Cardiac muscle cell (in vitro differentiated cells and primary cell): ENCODE measurements at places on chromosomes 1 and 21.

DNA sequence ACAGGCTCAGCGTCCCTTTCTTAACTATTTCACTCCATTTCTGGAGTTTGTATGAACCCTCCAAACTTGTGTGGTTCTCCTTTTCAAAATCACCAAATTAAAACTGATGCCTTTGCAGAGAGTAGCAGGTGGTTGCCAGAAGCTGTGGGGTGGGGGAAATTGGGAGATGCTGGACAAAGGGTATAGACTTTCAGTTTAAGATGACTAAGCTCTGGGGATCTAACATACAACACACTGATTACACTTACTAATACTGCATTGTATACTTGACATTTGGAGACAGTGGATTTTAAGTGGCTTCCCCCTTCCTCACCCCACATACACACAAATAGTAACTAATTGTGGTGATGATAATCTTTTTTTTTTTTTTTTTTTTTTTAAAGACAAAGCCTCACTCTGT lies 11.1 kb upstream of the SCYL3 start:
- no peaks in the 10 kb centered on the region for H3K27me3 ChIP-seq
- H3K36me3 ChIP-seq: no peaks in the 10 kb centered on the region
- H3K27ac ChIP-seq: no peak overlapping the region
- H3K4me3 ChIP-seq: no peak overlapping the region
- no peak for DNase-seq

- no peaks in the 10 kb centered on the region for H3K4me1 ChIP-seq
- no peaks in the 10 kb centered on the region for H3K27me3 ChIP-seq
- peak; percentile 88 for DNase-seq
- H3K4me3 ChIP-seq: no peak overlapping the region
- no peaks in the 10 kb centered on the region for H3K36me3 ChIP-seq
Observed at GRCh38 chr1:235415008-235415904, 48.0 kb downstream of the TBCE start.

- H3K4me3 ChIP-seq: no peak within 1 kb of the TSS
- no peak for DNase-seq
- no peaks in the 10 kb centered on the region for H3K27me3 ChIP-seq
- H3K4me1 ChIP-seq: peaks cover 3% of the 10 kb centered on the region
- H3K27ac ChIP-seq: no peak within 1 kb of the TSS
Observed at GRCh38 chr1:17204546-17205440, at the start of gene PADI1. PADI1 (plus strand) TSS chr1:17205128; CDS start chr1:17205218, 90 bp downstream.

DNA sequence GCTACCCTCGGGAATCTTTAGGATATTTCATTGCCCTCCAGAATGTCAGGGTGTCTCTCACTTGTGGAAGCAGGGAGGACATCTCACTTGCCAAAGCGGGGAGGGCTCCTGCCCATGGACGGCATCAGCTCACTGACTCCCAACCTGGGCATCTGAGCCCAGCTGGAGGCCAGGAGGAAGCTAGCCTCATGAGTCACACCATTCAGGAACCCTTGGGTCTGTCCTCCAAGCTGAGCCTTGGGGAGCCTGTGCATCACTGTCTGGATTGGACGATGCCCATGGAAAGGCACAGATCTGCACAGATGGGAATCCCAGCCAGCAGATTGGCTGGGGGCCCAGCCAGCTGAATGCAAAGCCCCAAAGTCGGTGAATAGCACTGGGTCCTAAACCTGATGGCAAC lies 25.2 kb downstream of the WNT3A start:
- H3K36me3 ChIP-seq: no peaks in the 10 kb centered on the region
- no peak overlapping the region for H3K27ac ChIP-seq

DNA sequence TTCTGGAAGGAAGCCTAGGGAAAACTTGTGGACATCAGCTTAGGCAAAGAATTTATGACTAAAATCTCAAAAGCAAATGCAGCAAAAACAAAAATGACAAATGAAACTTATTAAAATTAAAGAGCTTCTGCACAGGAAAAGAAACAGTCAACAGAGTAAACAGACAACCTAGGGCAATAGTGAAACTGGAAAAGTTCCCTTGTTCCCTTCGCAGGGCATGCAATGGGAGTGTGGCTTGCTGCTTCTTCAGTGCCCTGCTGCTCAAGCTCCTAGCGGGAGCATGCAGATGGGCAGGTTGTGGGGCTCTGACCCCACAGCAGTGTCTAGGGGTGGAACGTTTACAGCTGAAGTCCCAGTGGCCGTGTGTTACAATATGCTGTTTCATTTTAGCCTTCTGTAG lies 1797.4 kb downstream of the NCAM2 start:
- H3K4me3 ChIP-seq: no peak overlapping the region
- H3K4me1 ChIP-seq: no peaks in the 10 kb centered on the region
- no peaks in the 10 kb centered on the region for H3K36me3 ChIP-seq
- no peaks in the 10 kb centered on the region for H3K27me3 ChIP-seq
